C1 segment of cervical spinal cord (tissue), 14 donors: ENCODE measurements at places on chromosomes 3 and 15.

GRCh38 chr3:65539616-65540015 is 499.1 kb downstream of the MAGI1 start:
- DNase-seq = no peak

DNA sequence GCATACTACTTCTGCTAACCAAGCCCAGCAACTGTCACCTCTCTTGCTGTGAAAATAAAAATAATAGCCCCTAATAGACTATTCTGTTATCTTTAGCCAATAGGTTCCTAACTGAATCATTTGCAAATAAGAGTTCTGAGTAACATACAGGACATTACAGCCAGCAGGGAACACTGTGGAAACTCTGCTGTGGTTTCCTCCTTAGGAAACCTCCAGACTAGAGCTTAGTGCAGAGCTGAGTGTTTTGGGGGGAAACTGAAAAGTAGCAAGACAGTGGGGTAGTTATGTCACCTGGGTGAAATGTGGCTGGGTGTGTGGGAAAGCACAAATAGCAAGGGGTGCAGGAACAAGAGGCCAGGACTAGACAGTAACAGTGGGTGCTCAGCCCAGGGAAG is 32.4 kb downstream of the DZIP1L start:
- no peak for DNase-seq

- DNase-seq = no peak
These were observed 18.7 kb downstream of the ZNF80 start for GRCh38 chr3:114218578-114219185.

DNA sequence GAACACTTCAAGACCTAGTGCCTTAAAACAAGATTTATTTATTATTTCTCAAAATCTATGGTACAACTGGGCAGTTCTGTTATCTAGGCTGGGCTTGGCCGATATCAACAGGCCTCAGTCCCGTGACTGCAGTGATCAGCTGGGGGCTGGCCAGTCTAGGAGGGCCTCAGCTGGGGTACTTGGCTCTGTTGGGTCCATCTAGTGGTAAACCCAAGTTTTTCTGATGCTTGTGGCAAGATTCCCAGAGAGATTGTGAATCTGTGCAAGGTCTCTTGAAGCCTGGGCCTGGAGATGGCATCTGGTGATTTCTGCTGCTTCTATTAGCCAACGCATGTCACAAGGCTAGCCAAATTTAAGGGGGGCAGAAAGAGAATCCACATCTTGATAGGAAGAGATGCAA is 482.4 kb upstream of the SGO1 start:
- no peak for DNase-seq

- no peak for DNase-seq
These were observed 188.5 kb downstream of the ALCAM start for GRCh38 chr3:105555206-105555605.

DNA sequence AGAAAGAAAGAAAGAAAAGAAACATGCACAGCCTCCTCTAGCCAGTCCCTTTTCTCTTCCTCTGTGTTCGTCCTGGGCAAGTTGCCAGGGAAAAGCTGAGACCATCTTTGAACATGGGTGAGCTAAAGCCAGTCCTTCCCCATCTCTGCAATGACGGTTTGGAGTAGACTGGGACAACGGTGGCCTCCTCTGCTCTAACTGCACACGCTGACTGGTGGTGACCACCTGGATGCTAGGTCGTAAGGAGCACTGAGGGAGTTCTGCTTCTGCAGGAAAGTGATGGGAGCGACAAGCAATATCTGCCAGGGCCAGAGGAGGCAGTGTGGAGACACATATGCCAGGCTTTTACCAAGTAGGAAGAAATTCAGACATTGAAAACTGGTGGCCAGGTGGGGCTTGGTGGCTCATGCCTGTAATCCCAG is 111.7 kb downstream of the NUP210 start:
- no peak for DNase-seq

GRCh38 chr3:58471025-58471887 is 20.6 kb upstream of the KCTD6 start:
- no peak for DNase-seq

GRCh38 chr15:101141926-101142527 is 109.8 kb downstream of the CHSY1 start:
- DNase-seq = no peak

DNA sequence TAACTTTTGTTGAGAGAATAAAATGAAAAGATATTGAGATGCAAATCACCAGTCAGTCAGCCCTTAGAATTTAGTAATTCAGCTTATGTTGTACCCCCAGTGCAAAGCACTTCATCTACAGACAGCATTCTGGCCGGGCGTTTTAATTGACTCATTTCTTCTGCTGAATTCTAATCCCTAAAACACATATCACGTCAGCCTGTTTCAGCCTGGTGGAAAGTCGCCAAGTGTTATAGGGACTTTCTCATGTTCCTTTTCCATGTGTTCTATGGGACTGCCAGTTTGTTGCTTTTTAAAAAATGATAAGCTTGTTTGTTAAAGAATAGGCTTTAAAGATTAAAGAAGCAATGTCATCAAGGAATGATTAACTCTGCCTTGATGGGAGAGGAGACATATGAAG is 169.7 kb upstream of the BFSP2 start:
- DNase-seq = no peak

GRCh38 chr3:79310016-79310415 is 457.8 kb downstream of the ROBO1 start:
- DNase-seq = no peak

- no peak for DNase-seq
These were observed 241.5 kb downstream of the CLSTN2 start for GRCh38 chr3:140176526-140176925.

- DNase-seq = no peak
These were observed 5.7 kb downstream of the ATP13A3 start for GRCh38 chr3:194481103-194481502.

DNA sequence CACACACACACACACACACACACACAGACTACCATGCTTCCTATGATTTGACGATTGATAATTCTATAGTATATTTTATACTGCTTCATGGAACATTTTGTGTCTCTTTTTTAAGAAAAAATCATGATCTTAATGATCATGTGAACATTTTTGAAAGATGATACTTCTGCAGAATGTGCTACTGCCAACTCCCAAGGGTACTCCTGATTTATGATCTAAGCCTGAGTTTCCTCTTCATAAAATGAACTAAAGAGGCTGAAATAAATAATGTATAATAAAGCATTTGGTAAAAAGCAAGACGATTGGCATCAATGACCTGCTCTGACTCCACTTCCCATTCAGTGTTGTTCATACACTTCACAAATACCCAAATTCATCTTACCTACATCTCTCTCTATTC is 333.8 kb upstream of the RBMS3 start:
- no peak for DNase-seq

GRCh38 chr15:83947156-83947555 is 288.4 kb upstream of the GOLGA6L4 start:
- no peak for DNase-seq

DNA sequence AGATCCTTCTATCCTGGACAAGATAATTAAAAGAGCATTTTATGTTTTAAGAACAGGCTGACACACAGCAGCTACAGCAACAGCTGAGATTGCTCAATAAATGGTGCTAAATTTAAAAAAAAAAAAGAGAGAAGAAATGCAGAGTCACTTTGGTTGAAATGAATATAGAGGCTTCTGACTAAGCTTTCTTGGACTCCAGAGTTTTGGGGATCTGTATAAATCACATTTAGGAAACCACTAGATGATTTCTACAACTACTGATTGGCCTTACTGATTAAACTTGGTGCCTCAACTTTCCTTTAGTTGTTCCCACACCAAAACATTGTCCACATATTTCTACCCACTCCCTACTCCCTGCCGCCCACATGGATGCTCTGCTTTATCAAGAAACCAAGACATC is 132.9 kb upstream of the ZBTB20 start:
- DNase-seq = no peak

DNA sequence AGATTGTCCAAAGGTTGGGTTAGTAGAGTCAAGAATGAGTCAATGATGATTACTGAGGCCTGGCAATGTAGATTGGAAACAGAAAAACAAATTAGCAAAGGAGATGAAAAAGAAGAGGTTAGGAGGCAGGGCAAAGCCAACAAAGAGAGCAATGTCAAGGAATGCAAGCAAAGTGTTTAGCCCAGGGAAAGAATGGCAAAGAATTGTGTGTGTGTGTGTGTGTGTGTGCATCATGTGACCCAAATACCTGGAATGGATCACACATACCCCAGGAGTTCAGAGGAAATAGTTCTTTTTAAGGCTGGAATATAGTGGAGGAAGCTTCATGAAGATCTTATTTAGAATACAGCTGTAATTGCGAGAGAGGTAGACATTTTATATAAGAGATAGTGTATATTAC is 831.7 kb upstream of the ARPP21 start:
- DNase-seq = no peak

DNA sequence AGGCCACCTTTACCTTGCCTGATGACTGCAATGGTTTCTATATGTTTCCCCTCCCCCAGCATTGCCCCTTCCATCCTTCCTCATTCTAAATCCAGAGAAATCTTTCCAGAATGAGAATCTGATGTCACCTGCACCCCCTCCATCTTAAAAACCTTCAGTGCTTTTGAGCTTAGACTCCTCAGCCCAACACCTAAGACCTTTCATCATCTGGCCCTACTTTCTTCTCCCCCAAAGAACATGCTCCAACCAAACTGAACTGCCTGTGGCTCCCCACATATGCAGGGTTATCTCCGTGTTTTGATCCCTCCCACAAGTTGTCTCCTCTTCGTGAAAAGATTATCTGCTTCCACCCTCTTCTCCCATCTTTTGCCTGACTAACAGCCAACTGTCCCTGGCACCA is 27.3 kb downstream of the RFTN1 start:
- no peak for DNase-seq

GRCh38 chr3:192652727-192653126 is 74.6 kb downstream of the FGF12 start:
- DNase-seq = no peak

GRCh38 chr3:11759996-11760395 is 86.7 kb downstream of the TAMM41 start:
- DNase-seq = no peak

DNA sequence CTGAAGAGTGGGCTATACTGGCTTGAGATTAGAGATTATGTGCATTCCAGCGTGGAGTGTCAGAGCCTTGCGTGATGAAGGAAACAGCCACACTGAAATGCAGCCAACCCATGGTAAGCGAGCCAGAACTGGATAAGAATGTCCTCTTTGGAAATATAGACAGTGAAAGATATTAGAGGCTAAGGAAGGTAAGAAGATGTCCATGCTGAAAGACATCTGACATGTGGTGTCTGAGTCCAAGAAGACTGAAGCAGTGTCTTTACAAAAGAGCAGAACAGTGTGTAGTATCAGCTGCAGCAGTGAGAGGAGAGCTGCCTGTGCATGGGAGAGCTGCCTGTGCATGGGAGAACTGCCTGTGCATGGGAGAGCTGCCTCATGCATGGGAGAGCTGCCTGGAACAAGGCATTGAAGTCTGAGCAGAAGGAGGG is 672.2 kb downstream of the DIPK2A start:
- peak; percentile 27 for DNase-seq

DNA sequence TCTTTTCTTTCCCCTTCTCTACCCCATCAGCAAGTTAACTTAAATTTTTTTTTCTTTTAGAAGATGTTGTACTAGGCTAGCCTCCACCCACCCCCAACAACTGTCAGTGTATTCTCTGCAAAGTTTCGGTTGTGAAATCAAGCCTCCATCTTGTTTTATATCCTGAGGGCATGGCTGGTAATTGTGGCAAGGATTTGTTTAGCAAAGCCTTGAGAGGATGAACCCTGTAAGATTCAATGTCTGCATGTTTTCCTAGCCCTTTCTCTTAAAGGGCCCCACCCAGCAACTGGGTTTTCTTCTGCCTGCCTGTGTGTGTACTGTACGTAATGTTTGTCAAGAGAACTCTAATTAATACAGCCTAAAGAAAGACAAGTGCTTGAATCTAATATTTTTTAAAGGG is 475.3 kb downstream of the FHIT start:
- no peak for DNase-seq

DNA sequence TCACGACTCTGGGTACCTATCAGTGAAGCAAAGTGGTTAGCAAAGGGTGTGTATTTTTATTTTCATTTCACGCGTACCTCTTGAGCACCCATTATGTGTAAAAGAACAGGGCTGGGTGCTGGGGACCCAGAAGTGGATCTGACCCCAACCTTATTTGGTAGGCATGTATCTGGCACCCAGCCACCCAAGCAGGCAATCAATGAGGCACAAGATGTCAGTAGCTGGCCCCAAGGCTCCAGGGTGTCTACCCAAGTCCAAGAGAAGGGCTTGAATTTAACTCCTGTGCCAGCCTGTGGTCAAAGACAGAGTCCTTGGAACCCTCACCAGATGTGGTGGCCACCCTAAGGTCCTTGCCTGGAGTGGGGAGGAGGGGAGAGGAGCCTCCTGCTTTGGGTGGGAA is 5.7 kb downstream of the PLEKHO2 start:
- no peak for DNase-seq

DNA sequence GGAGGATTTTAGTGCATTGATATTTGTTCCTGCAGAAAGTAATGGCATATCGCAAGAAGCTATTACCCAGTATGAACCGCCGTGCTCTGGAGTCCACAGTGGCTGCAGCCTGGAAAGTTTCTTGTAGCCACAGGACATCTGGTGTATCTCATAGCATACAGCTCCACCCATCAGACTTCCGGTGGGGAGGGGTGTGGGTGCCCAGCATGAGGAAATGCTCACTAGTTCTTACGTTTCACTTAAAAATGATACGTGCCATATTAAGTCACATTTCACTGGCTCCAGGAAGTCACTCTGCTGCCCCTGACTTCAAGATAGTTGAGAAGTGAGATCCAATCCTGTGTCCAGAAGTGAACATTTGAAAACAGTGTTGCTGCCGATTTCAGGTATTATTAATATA is 990.4 kb downstream of the GBE1 start:
- DNase-seq = no peak

- DNase-seq = no peak
These were observed 55.8 kb downstream of the TRPC1 start for GRCh38 chr3:142779591-142779990.

DNA sequence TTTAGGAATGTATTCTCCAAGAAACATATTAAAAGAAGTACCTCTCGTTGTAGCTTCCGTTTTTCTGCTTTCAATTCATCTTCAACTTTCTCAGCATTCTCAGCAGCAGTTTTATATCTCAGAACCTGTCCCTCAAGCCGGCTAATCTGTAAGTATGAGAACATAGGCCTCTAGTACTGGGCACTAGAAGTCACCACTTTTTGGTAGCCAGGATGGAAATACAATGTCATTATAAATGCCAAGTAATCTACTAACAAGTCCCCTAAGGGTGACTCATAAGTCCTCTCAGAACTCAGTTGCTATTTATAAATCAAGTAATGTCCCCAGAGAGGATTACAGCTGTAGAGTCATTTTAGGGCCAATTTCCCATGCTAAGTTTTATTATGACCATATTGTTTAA is 61.1 kb downstream of the MLH1 start:
- DNase-seq = no peak

DNA sequence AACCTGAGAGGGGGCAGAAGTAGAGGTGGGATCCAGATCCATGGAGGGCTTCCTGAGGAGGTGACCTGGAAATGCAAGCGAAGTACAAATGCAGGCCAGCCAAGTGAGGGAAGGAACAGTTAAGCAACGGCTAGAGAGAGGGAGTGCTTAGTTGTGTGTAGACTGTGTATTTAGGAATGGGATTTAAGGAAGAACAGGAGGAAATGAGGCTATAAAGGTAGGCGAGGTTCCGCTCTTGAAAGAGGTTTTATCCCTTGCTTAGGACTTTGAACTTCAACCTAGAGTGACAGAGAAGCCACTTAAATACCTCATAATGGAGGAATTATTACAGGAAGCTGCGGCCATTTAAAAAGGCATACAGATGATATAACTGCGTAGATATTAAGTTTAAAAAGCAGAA is 295.1 kb downstream of the THSD4 start:
- no peak for DNase-seq

- DNase-seq = no peak
These were observed 23.3 kb upstream of the KNG1 start for GRCh38 chr3:186693843-186694242.
